Heart left ventricle (tissue), 16 donors: ENCODE measurements at places on chromosomes 6 and 20. TPM values are rescaled to one million over a fixed set of nuclear protein-coding genes. Genes with fewer than 3 reads are reported as not detected.

DNA sequence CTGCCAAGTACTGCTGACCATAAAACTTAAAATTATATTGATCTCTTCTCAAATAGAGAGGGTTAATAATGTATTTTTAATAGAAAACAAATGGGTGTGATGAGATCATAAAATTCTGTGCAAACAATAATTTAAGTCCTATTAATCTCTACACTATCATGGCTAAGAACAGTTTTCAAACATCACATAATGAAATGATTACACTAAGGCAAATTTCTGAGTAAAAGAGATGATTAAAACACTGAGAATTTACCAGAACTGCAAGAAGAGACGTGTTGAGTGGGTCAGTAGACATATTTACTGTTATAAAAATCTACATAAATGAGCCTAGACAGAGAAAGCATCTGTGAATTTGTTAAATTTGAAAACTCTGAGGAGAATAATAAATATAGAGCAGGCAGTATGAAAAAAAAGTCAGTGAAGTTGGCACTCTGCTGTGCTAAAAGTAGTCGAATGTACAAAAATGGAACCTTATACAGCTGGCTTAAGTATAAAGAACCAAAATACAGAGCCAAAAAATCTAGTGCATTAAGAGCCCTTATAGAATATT lies 302.6 kb upstream of the MANEA start:
- no peak for DNase-seq
- H3K4me3 ChIP-seq: no peak overlapping the region
- H3K36me3 ChIP-seq: no peaks in the 10 kb centered on the region

- H3K4me3 ChIP-seq: no peak overlapping the region
- no peak for DNase-seq
- H3K36me3 ChIP-seq: no peaks in the 10 kb centered on the region
- no peak overlapping the region for H3K27ac ChIP-seq
- no peaks in the 10 kb centered on the region for H3K27me3 ChIP-seq
Observed at GRCh38 chr20:59790346-59790745, 143.1 kb downstream of the SYCP2 start.

The ZBTB46 gene
- total RNA-seq: 15.0 TPM

GRCh38 chr20:9966966-9967365 lies 67.8 kb upstream of the ANKEF1 start:
- no peak for DNase-seq
- no peaks in the 10 kb centered on the region for H3K36me3 ChIP-seq
- H3K4me3 ChIP-seq: no peak overlapping the region
- no peak overlapping the region for H3K27ac ChIP-seq
- H3K4me1 ChIP-seq: no peaks in the 10 kb centered on the region

The PNLDC1 gene
- total RNA-seq: not detected

DNA sequence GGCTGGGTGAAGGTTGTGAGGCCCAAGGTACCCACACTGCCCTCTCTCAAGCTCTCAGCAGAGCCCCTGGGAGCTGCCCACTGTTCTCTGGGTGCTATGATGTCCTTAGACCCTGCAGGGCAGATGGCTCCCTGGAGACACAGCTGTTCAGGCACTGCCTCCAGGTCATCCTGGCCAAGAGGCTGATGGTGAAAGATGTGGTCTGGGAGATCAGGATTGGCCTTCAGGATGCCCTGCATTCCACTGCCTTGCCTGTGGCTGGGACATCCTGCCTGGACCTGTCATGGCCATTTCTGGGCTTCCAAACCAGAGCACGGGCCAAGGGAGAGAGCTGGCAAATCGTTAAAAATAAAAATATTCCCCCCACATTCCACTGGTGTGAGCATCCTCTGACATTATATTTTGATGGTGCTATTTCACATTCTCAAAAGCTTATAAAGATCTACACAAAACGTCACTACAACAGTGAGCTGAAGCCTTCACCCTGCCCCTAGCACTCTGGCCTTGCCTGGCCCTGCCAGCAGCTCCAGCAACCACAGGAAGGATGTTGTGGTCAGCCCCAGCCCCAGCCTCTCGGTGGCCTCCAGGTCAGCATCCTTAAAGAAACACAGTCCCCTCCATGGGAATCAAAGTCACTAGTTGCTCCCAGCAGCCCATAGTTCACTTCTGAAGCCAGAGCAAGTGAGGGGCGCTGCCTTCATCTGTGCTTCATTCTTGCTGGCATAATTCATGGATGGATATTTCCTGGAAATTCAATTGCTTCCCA lies 13.5 kb upstream of the KCNK16 start:
- H3K4me3 ChIP-seq: no peak overlapping the region
- peak; percentile 36 for DNase-seq
- no peak overlapping the region for H3K27ac ChIP-seq

The EPPIN gene
- total RNA-seq: not detected

- H3K27ac ChIP-seq: no peak overlapping the region
- DNase-seq: no peak
- H3K4me1 ChIP-seq: no peaks in the 10 kb centered on the region
- no peaks in the 10 kb centered on the region for H3K36me3 ChIP-seq
- no peak overlapping the region for H3K4me3 ChIP-seq
- H3K27me3 ChIP-seq: no peaks in the 10 kb centered on the region
Observed at GRCh38 chr6:145315982-145316600, 419.2 kb downstream of the EPM2A start.

The DEFB124 gene
- total RNA-seq: not detected

DNA sequence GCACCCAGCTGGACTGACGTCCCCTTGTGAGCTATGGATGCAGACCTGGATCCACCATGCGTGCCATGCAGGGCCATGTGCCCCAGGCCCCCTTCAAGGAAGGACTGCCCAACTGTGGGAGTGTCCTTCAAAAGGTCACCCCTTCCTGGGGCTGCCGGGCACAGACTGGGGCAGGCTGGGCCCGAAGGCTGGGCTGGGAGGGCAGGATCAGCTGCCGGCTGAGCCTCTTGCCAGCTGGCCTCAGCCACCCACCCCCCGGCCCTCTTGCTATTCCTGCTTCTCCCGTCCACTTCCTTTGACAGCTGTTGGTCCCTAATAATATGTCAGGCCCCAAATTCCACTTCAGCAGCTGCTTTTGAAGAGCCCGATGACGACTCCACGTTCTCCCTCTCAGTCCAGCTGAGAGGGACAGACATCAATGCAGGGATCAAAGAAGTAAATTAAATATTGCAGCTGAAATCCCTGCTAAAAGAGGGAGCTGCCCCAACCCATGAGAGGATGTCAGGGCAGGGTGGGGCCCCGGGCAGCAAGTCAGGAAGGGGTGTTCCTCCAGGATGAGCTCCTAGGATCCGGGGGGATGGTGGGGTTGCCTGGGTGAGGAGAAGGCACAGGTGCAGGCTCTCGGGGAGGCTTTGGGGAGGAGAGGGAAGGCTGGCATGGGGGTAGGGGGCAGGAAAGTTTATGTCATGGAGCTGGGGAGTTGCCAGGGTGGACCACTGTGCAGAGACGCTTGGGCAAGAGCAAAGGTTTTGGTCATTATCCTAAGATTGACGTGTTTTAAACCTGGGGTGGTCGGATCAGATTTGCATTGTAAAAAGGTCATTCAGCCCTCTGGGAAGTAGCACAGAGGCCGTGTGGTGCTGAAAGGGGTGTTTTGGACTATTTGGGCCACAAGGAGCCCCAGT lies 185.0 kb downstream of the ANKRD60 start:
- DNase-seq: no peak
- no peaks in the 10 kb centered on the region for H3K27me3 ChIP-seq
- no peaks in the 10 kb centered on the region for H3K4me1 ChIP-seq
- H3K27ac ChIP-seq: no peak overlapping the region
- H3K36me3 ChIP-seq: no peaks in the 10 kb centered on the region

GRCh38 chr20:20210327-20210726 lies 157.6 kb upstream of the INSM1 start:
- no peak overlapping the region for H3K4me3 ChIP-seq
- peaks cover 28% of the 10 kb centered on the region for H3K4me1 ChIP-seq
- peak overlapping the region; percentile 44 for H3K27ac ChIP-seq
- peak; percentile 61 for DNase-seq
- no peaks in the 10 kb centered on the region for H3K36me3 ChIP-seq

DNA sequence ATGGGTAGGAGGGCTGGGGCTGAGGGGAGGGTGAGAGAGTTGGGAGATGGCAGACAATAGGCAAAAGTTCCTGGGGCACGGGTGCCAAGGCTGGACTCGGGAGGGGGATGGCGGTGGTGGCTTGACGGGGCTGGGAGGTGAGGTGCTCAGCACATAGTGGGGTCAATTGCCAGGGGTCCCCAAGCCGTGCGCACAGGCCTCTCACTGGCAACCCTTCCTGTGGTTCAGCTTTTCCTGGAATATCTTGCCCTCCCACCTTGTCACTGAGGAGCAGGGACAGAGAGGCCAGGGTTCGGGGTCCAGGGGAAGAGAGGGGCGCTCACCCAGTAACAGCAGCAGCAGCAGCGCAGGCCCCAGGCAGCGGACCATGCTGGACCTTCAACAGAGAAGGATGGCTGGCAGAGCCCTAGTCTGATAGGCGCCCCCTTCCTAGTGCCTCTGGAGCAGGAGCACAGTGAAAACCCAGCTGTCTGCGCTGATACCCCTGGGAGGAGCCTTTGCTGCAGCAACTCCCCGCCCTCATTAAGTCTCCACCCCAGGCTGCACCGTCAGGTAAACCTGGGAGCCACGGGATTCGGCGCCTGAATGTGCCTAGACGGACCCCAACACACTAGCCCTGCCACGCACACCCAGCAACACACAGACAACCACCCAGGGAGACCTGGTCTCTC lies at the start of gene GFRA4:
GFRA4 (minus strand) TSS at position 369 of the 671 bp plus-strand sequence; CDS start at position 369, 0 bp downstream.
- DNase-seq: peak; percentile 13
- H3K4me3 ChIP-seq: no peak within 1 kb of the TSS
- no peaks in the 10 kb centered on the region for H3K4me1 ChIP-seq
- H3K27me3 ChIP-seq: peaks cover 19% of the 10 kb centered on the region
- H3K36me3 ChIP-seq: no peaks in the 10 kb centered on the region

GRCh38 chr20:19435316-19435715 lies 222.9 kb downstream of the SLC24A3 start:
- no peak overlapping the region for H3K27ac ChIP-seq
- no peaks in the 10 kb centered on the region for H3K4me1 ChIP-seq
- no peaks in the 10 kb centered on the region for H3K36me3 ChIP-seq
- DNase-seq: no peak
- H3K4me3 ChIP-seq: no peak overlapping the region

- H3K27ac ChIP-seq: no peak overlapping the region
- no peak overlapping the region for H3K4me3 ChIP-seq
- H3K36me3 ChIP-seq: peaks cover 5% of the 10 kb centered on the region
- no peaks in the 10 kb centered on the region for H3K27me3 ChIP-seq
- H3K4me1 ChIP-seq: peaks cover 13% of the 10 kb centered on the region
Observed at GRCh38 chr20:48797850-48798747, 29.7 kb downstream of the PREX1 start.

GRCh38 chr6:49463612-49463967 lies 420 bp downstream of the CENPQ start:
- peaks cover 5% of the 10 kb centered on the region for H3K36me3 ChIP-seq
- peak overlapping the region; percentile 77 for H3K4me3 ChIP-seq
- peaks cover 36% of the 10 kb centered on the region for H3K4me1 ChIP-seq
- DNase-seq: no peak
- no peaks in the 10 kb centered on the region for H3K27me3 ChIP-seq

- no peak overlapping the region for H3K27ac ChIP-seq
- no peaks in the 10 kb centered on the region for H3K27me3 ChIP-seq
- DNase-seq: no peak
- H3K4me3 ChIP-seq: no peak overlapping the region
Observed at GRCh38 chr6:24961852-24962251, 26.1 kb upstream of the RIPOR2 start.

The DDR1 gene
- total RNA-seq: 21.2 TPM

DNA sequence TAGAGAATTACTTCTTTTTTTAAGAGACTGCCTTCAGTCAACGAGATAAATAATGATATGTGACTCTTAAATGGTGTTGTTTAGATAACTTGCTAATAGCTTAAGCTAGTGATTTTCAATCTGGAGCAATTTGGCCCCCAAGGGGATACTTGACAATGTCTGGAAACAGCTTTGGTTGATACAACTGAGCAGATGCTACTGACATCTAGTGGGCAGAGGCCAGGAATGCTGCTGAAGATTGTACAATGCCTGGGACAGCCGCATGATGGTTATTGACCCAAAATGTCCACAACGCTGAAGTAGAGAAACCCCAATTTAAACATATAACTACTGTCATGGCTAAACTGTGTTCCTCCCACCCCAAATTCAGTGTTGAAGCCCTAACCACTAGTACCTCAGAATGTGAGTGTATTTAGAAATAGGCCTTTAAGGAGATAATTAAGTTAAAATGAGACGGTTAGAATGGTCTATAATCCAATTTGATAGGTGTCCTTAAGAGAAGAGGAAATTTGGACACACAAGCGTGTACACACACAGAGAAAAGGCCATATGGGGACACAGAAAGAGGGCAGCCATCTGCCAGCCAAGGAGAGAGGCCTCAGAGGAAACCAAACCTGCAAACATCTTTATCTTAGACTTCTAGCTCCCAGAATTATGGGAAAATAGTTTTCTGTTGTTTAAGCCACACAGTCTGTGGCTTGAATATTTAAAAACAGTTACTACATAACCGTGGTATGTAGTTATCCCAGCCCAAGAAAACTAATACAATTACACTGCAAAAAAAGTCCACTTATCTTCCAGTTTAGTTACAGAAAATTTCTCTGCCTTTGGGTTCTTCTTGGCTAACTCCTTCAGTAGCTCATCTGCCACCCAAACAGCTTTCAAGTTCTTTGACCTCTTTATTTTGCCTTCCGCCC lies 22.2 kb downstream of the RWDD2A start:
- H3K4me3 ChIP-seq: no peak overlapping the region
- H3K4me1 ChIP-seq: no peaks in the 10 kb centered on the region
- H3K36me3 ChIP-seq: no peaks in the 10 kb centered on the region
- no peak overlapping the region for H3K27ac ChIP-seq

The C20orf96 gene
- 5.6 TPM for total RNA-seq

DNA sequence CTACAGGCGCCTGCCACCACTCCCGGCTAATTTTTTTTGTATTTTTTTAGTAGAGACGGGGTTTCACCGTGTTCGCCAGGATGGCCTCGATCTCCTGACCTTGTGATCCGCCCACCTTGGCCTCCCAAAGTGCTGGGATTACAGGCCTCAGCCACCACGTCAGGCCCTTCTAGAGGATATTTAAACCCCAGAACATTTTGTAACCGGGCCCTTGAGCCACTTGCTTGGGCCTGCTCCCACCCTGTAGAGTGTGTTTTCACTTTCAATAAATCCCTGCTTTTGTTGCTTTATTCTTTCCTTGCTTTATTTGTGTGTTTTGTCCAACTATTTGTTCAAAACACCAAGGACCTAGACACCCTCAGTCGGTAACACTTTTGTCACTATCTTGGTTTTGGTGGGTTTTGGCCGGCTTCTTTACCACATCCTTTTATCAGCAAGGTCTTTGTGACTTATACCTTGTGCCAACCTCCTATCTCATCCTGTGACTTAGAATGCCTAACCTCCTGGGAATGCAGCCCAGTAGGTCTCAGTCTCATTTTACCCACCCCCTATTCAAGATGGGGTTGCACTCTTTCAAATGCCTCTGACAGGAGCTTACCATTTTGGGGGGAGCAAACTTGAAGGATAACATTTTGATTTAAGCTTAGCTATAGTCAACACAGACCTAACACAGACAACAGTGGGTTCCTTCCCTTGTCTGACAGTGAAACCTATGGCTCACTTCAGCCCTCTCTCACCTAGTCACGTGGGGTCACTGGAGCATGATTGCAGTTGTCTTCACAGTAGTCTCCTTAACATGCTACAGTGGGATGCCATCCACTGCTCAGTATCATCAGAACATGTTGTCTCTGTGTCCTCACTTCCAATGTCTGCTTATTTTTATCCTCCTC lies 27.9 kb upstream of the KIF6 start:
- no peak for DNase-seq
- no peak overlapping the region for H3K4me3 ChIP-seq
- H3K36me3 ChIP-seq: no peaks in the 10 kb centered on the region
- peak overlapping the region; percentile 51 for H3K27ac ChIP-seq

The SPATS1 gene
- not detected for total RNA-seq

The ROS1 gene
- total RNA-seq: not detected

- no peak for DNase-seq
- no peaks in the 10 kb centered on the region for H3K27me3 ChIP-seq
- H3K4me1 ChIP-seq: no peaks in the 10 kb centered on the region
- no peak overlapping the region for H3K4me3 ChIP-seq
- H3K27ac ChIP-seq: no peak overlapping the region
Observed at GRCh38 chr20:62716198-62716940, 7.7 kb downstream of the NTSR1 start.
